Inflammatory macrophage treated with lipopolysaccharide for 1 hour (primary cell): ENCODE measurements at places on chromosomes 1 and 21.

GRCh38 chr1:230694464-230694863, 19.5 kb downstream of the AGT start:
- no peak for DNase-seq

- no peak for DNase-seq
These were observed 5.5 kb downstream of the GLIS1 start for GRCh38 chr1:53733447-53733931.

- DNase-seq, result no peak
These were observed 4.3 kb downstream of the MYOM3 start for GRCh38 chr1:24107462-24108138.

DNA sequence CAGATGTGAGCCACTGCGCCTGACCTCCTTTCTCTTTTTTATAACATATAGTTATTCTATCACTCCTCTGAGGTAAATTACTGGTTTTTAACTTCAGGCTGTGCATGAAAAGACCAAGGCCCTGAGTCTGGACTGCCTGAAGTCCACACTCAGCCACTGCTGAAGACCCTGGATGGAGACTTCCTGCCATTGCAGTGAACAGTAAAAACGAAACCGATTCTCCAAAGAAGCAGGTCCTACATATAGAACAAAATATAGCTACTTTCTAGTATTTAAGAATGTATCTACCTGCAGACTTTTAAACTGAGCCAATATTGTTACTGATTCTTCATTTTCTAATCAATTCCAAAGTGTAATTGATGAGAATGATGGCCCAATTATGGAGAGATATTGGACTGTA, 232.8 kb downstream of the CHRM3 start:
- DNase-seq, result no peak

GRCh38 chr1:199909137-199909536, 118.4 kb upstream of the NR5A2 start:
- DNase-seq, result no peak

DNA sequence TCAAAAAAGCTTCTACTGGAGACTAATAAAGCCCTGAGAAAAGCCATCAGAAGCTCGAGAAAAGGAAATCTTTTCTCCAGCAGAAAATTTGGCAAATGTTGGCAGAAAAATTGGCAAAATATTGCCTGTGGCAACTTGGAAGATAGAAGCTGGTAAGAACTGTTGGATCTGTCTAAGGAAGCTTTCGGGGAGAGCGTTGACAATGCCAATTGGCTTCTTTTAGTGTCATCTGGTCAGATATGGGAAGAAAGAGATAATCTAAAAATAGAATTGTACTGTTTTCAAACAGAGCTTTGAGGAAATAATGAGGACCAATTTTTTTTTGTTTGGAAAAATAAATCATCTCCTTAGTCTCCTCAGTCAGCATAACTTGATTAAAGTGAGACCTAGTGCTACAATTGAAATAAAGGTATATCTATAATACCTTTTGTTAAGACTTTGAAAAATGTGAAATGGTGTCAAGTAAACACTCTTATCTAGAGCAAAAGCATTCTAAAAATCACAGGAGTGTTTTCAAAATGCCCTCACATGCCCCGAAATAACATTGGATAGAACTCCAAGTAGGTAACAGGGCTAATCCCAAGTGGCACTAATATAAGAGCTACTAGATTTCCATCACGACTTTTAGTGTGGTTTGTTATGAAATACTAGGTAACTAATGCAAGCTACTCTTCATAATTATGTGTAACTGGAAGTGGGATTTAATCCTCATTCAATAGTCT, 882.2 kb upstream of the B3GALT2 start:
- DNase-seq, result no peak

- no peak for DNase-seq
These were observed 44.1 kb downstream of the CD247 start for GRCh38 chr1:167474191-167474641.

- DNase-seq, result no peak
These were observed 3.2 kb downstream of the CTSE start for GRCh38 chr1:206020393-206021007.

GRCh38 chr1:30713311-30713710, 10.1 kb downstream of the MATN1 start:
- DNase-seq, result no peak

DNA sequence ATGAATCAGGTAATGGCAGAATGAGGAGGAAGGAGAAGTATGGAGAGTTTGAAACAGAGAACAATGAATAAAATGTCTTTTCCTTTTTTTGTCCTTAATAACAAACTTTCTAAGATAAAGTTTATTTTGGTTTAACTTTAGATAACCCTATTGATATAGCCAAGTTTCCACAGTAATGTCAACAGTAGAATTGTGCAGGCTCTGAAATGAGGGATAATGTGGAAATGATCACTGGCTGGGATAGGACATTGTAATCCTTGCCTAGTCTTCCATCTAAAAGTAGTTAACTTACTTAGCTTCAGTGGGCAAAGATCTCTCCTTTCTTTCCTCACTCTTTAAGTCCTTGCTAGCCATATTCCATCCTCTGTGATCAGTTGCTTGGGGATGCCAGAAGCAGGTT, 52.8 kb downstream of the NTMT2 start:
- DNase-seq, result no peak

GRCh38 chr1:20080441-20081352, 10.7 kb downstream of the PLA2G5 start:
- no peak for DNase-seq

DNA sequence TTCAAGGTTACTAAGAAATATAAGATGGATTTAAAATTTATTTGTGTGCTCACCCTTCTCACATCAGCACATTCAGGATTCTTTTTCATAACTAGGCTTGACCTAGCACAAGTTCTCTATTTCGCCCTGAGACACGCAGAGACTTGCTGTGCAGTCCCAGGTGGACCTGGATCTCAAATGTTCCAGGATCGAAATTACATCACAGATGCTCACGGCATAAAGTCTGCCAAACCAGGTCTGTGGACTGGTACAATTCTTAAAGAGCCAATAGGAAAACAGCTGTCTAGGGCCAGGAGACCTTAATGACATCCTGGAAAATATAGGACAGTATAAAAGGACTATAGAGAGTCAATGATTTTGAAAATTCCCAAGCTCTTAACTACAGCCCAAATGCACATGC, 2.2 kb downstream of the PGBD5 start:
- no peak for DNase-seq

DNA sequence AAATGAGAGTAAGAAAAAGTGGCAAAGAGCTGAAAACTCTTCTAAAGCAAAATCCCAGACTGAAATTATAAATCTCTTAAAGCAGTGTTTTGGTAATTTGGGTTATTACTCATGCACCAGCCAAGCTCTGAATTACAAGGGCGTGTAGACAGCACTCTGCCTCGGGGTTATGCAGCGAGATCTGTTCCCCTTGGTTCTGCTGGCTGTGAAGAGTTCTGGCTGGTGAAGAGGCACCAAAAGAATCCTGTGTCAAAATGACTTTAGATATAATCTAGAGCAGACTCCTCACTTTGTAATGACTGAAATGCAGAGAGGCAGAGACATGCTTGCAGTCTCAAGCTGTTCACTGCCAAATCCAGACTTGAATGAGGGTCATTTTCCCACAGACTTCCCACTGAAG, 461.8 kb upstream of the CXADR start:
- DNase-seq, result no peak

DNA sequence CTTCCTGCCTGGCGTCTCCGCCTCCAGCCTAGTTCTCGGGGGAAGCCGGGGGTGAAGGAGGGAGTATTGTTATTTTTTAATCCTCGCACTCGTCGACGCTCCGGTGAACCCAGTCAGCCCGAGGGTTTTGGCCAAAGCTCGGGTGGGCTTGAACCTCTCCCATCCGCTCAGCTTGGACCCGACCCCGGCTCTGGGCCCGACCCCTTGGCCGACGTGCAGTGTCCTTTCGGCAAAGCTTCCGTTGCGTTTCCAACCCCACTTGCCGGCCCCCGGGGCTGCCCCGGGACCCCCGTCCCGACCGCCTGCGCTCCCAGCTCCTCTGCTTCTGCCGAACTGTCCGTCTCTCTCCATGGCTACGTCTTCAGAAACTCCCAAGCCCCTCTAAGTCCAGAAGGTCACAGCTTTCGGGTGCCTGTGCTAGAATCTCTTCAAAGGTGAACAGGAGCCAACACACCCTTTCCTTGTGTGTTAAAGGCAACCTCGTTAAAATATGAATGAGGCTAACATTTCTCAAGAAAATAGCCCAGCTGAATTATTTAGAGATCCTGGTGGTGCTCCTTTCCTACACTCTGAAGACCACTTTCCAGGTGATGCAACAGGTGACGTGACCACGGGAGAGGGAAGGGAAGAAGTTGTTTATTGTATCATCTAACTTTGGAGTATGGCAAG, 647 bp downstream of the DESI2 start:
- DNase-seq, result no peak

GRCh38 chr21:15414057-15414456, 315.7 kb upstream of the USP25 start:
- peak; percentile 84 for DNase-seq

GRCh38 chr1:19038732-19039131, 82.3 kb upstream of the IFFO2 start:
- no peak for DNase-seq

- no peak for DNase-seq
These were observed 11.5 kb downstream of the RO60 start for GRCh38 chr1:193070942-193071341.

- DNase-seq, result no peak
These were observed 3.7 kb downstream of the PEF1 start for GRCh38 chr1:31640964-31641363.
